ENCODE measurements at places on chromosomes 7 and 10.
A peak's percentile ranks its signal among the peaks of the same experiment; 100 is the strongest.

DNA sequence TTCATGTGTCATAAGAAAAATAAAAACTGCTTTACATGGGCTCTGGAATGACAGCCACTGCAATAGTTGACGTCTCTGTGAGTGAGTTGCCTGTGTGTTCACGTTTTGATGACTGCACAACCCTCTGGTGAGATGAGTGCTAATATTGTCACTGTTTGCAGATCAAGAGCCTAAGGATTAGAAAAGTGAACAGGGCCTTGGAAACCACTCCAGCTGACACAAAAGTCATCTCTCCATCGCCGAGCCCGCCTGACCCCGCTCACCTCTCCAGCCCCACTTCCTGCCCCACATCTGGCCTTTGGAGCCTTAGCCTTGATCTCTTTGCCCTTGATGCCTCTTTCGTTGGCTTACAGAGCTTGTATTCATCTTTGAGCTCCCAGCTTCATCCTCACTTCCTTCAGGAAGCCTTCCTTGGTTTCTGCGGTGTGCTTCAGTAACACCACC, 351.7 kb downstream of the TCERG1L start:
- no peak for DNase-seq

DNA sequence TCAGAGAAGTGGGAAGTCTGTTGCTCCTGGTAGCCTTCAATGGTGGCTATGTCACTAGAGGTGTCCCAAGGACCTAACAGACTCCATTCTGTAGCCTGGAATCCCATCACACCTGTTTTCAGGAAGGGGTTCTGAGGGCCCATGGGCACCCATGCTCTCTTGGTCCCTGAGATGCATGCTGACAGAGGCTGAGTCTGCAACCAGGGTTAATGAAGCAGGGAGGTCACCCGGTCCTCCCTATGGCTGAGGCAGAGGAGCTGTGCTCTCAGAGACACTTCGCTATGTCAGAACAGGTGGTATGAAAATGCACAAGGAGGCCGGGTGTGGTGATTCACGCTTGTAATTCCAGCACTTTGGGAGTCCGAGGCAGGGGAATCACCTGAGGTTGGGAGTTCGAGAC, 452.1 kb downstream of the TCERG1L start:
- no peak for DNase-seq

GRCh38 chr10:132163278-132163765, 23.4 kb upstream of the DPYSL4 start:
- peak; percentile 29 for DNase-seq

DNA sequence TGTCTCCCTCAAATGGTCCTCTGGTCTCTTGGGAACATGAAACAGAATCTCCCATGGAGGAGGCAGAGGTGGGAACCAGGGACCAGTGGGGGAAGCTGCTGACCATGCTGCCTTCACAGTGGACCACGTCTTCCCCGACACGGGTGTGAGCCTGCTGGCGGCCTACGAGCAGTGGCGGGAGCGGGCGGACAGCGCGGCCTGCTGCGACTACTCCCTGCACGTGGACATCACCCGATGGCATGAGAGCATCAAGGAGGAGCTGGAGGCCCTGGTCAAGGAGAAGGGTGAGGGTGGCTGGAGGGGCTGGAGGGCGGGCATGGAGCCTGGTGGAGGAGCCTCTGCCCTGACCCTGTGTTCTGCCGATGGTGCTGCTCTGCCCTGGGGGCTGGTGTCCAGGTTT, 8.0 kb downstream of the DPYSL4 start:
- DNase-seq, result no peak

- DNase-seq, result no peak
Observed at GRCh38 chr10:50552308-50552707, 71.4 kb downstream of the SGMS1 start.

GRCh38 chr10:126663880-126664279, 6.6 kb downstream of the C10orf90 start:
- peak; percentile 32 for DNase-seq

DNA sequence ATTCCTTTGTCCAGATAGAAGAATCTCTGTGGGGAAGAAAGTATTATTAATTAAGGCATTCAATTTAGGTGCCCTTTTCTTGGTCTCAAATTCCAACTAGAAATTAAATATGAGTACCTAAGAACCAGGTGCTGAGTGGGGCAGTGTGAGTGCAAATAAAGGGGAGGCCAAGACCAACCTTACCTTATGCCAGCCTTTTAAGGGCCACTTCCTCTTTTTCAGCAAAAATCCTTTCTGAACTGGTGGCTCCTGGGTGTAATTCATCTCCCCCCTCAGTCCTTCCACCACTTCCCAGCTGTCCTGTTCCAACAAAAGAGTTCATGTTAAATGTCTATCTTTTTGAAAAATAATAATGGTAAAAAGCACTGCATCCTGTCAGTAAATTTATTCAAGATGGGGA, 108.2 kb downstream of the OSBPL3 start:
- no peak for DNase-seq

DNA sequence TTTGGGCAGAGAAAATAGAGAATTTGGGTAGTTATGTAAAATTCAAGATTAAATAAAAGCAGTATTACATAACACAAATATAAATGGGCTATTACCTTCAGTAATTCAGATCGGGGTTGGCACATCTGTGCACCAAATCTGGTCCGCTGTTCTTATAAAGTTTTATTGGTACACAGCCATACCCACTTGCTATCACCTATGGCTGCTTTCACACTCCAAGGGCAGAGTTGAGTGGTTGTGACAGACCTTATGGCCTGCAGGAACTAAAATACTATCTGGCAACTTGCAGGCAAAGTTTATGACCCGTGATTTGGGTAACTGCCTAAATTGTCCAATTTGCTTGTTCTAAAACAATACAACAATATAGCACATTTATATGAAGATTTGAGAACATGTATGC, 249.3 kb downstream of the DIP2C start:
- DNase-seq, result no peak

DNA sequence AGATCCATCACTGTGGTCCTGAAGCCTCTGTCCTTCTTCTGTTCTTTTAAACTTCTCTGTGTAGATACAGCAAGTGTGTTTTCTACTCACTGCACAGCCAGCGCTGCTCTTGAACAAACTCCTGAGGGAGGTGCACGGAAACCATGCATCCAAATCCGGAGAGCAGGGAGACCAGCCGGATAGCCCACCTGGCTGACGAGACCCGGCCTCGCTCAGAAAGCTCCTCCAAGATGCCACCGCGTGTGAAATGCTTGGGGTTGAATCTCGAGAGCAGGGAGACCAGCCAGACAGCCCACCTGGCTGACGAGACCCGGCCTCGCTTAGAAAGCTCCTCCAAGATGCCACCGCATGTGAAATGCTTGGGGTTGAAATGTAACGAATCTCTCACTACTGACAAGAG, 602.0 kb downstream of the PTPRN2 start:
- no peak for DNase-seq

- peak; percentile 46 for DNase-seq
Observed at GRCh38 chr10:116269619-116270018, 3.4 kb downstream of the GFRA1 start.

DNA sequence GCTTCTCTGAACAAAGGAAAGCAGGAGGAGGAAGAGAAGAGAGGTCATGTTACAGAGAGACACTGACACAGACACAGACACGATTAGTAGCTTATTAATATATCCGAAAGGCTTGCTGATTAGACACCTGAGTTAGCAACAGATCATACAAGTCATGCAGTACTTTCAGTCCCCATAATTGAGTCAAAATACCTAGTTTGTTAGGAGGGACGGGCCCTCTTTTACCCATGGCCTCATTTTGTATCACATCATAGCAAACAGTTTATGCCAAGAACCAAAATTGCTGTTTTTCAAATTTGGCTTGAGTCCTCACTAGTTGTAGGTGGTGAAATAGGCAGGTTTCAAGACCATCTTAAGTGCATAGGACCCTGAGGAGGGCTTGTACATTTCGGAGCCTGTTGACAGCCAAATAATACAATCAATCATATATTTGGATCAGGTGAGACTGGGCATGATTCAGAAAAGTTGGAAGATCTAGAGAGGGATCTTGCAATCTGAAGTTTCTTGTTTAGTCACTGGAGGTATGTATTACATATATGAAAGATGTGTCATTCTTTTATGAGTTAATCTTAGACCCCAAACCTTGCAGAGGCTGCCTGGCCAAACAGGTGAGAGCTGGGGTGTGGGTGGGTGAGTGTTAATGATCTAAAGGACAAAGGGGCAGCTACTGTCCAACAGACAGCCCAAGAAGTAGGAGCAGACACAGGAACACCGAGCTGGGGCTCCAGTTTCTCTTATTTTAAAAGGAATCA, 65.4 kb downstream of the PRPF18 start:
- no peak for DNase-seq

DNA sequence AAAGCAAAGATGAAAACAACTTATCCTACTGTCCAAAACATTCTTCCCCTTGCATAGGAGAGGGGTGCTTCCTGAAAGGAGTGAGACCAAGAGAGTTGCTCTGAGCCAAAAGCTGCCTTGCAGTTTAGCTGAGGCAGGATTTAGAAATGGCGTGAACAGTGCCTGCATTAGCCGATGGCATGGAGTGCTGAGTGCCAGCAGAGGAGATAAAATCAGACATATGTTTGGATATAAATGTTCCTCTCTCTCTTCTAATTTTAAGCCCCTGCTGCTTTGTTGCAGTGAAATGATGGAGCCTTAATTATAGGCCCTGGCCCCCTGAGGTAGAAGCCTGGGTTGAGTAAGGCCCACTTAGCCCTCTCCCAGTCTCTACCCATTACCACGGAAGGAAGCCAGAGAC, 7.1 kb downstream of the LRRC4 start:
- no peak for DNase-seq

DNA sequence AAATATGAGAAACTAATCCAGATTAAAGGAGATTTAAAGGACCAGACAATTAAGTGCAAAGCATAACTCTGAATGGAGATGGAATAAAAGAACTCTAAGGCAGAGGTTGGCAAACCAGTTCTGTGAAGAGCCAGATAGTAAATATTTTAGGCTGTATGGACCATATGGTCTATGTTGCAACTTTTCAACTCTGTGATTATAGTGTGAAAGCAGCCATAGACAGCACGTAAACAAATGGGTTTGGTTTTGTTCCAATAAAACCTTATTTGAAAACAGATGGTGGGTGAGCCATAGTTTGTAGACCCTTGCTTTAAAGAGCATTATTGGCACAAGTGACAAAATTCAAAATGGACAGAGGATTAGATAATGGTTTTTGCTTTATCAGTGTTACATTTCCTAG, 884.1 kb downstream of the CCSER2 start:
- no peak for DNase-seq

DNA sequence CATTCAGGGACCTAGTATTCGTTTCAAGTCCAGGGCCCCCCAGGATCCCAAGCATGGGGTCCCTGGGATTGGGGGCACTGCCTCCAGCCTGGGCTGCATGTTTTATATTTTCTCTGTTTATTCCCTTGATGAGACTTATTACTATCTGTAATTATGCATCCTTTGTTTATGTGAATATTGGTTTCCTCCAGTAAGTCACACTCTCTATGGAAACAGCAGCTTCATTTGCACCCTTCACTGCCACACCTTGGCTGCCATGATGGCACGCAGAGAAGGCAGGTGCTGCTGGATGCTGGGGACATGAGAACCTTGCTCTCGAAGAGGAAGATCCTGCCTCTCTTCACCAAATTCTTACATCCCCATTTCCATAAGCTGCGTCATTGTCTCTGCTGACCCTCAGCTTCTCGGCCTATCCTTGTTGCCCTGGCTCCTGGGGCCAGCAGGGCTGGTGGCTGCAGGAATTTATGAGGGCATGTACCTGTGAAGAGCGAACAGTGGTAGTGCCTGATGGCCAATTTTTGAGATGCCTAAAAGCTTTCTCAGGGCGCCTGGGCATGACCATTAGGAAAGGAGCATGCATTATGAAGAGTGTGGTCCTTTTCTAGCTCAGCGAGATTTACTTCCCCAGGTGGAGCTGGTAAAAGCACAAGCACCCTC, 479.3 kb upstream of the KLF6 start:
- DNase-seq, result no peak

- DNase-seq, result no peak
Observed at GRCh38 chr10:71075086-71075758, 137.1 kb upstream of the UNC5B start.

GRCh38 chr7:106693677-106694353, 32.9 kb upstream of the CCDC71L start:
- no peak for DNase-seq

DNA sequence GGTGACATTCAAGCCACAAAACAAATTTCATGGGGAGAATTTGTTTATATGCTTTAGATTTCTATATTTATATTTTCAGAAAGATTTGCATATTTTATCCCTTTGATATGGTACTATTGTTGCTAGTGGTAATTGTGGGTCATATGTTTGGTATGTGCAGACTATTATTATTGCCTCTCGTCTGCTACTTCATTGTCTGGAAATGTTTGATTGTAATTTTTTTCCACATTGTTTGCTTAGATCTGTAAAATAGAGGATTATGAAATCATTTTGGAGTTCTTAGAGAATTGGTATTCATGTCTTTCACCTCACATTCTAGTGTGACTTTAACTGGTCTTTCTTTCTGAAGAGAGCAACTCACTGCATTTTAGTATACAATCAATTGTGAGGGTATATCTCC, 44.7 kb downstream of the MYO3A start:
- DNase-seq, result no peak

DNA sequence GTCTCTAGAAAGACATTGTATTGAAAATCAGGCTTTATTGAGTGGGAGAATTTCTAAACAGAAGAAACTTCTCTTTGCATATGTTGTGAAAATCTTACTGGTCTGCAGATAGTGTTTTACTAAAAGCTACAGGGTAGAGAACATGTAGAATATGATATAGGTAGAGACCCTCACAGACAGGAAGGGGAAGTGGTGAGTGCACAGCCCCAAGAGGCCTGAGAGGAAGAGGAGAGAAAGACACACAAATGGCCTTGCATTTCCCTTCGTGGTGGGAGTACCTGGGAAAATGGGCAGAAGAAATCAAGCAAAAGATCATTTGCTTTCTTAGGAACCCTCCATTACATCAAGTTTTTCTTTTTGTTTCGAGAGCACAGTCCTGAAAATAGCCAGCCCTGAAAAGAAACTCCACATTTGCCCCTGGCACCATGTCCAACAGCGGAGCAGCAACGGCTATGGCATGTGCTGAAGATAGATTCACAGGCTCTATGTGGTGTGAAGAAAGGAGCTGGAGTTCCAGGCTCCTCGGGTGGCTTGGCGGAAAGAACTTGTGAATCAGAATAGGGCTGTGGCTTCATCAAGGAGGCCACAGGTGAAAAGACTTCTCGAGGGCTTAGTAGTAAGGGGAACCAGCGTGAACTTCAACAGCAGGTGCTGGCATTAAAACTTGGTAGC, 143.5 kb downstream of the CALCR start:
- no peak for DNase-seq

GRCh38 chr10:20971901-20972300, 74.8 kb upstream of the NEBL start:
- no peak for DNase-seq

DNA sequence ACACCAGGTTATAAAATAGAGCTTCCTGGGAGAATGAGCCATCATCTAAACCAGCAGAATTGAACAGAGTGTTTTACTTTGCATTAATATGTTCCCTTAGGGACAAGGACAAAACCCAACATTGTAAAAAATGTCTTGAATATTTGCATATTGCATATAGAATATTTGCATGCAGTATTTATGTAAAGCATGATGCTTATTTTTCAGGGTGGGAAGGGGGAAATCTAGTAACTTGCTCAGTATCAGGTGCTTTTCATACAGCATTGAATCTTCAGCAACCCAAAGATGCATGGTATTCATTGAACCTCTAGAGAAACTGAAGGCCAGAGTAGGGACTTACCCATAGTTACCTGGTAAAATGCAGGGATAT, 409.2 kb upstream of the ZMIZ1 start:
- DNase-seq, result no peak

- DNase-seq, result peak; percentile 43
Observed at GRCh38 chr7:121395494-121395960, 581 bp downstream of the FAM3C start.

GRCh38 chr10:122466951-122467381, 5.6 kb downstream of the HTRA1 start:
- DNase-seq, result no peak

GRCh38 chr10:99330347-99330924, 1.3 kb downstream of the CNNM1 start:
- peak; percentile 14 for DNase-seq
